Suppressor macrophage treated with lipopolysaccharide for 4 hours (primary cell): ENCODE measurements at places on chromosomes 2 and 18.

GRCh38 chr2:156539086-156539860 lies 103.1 kb downstream of the GPD2 start:
- peak; percentile 31 for DNase-seq

DNA sequence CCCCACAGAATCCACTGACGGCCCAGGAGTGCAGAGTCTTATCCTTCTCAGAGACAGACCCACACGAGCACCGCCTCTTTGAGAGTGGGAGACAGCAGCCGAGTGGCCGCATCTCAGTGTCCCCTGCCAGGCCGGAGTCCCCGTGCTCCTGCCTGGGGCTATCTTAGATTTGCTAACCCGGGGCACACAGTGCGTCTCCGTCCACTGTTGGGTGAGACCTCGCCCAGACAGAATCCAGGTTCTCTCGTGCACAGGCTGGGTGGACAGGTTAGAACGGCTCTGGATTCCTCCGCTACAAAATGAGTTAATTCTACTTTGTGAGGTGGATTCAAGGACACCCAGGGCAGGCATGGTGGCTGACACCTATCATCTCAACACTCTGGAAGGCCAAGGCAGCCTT lies 88.3 kb downstream of the ZNF516 start:
- DNase-seq: no peak

- DNase-seq: no peak
Measured at GRCh38 chr2:64063924-64064331, 44.7 kb upstream of the VPS54 start.

DNA sequence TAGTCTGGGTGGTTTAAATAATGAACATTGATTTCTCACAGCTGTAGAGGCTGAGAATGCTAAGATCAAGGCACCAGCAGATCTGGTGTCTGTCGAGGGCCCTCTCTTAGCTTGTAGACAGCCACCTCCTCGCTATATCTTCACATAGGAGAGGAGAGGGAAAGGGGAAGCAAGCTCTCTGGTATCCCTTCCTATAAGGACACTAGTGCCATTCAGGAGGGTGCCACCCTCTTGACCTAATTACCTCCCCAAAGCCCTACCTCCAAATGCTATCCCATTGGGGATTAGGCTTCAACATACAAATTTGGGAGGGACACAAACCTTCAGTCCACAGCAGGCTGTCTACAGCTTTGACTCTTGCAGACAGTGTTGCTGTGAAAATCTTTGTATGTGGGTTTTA lies 76.7 kb downstream of the BOLA3 start:
- peak; percentile 35 for DNase-seq

- DNase-seq: no peak
Measured at GRCh38 chr18:61840324-61840723, 52.5 kb downstream of the RNF152 start.

GRCh38 chr2:126953483-126953882 lies 54.8 kb downstream of the TEX51 start:
- no peak for DNase-seq
